ENCODE measurements at places on chromosomes 2 and 18. TPM values are rescaled to one million over a fixed set of nuclear protein-coding genes. Genes with fewer than 3 reads are reported as not detected.

Gene SCN9A
- 2.2 TPM for total RNA-seq

Gene TMEM178A
- 0.21 TPM for total RNA-seq

Gene CD8A
- 0.51 TPM for total RNA-seq

Gene YES1
- 27.5 TPM for total RNA-seq

Gene SCN7A
- total RNA-seq, result not detected

Gene AOX1
- 5.4 TPM for total RNA-seq

Gene LYG2
- total RNA-seq, result not detected

Gene EMX1
- total RNA-seq, result not detected

Gene ACMSD
- total RNA-seq, result not detected

Gene CWC22
- total RNA-seq, result 12.9 TPM

Gene IL1RL1
- 1.3 TPM for total RNA-seq

Gene SERTAD2
- 11.7 TPM for total RNA-seq

Gene PLA2R1
- 2.2 TPM for total RNA-seq

Gene TEX261
- total RNA-seq, result 84.3 TPM

Gene QPCT
- total RNA-seq, result 22.8 TPM

Gene MDH1B
- total RNA-seq, result 1.4 TPM

Gene ACADL
- total RNA-seq, result not detected
